ENCODE measurements at places on chromosomes 2 and 18.
A peak's percentile ranks its signal among the peaks of the same experiment; 100 is the strongest.

GRCh38 chr2:235191486-235191885 lies 239.7 kb downstream of the SH3BP4 start:
- no peak for DNase-seq

DNA sequence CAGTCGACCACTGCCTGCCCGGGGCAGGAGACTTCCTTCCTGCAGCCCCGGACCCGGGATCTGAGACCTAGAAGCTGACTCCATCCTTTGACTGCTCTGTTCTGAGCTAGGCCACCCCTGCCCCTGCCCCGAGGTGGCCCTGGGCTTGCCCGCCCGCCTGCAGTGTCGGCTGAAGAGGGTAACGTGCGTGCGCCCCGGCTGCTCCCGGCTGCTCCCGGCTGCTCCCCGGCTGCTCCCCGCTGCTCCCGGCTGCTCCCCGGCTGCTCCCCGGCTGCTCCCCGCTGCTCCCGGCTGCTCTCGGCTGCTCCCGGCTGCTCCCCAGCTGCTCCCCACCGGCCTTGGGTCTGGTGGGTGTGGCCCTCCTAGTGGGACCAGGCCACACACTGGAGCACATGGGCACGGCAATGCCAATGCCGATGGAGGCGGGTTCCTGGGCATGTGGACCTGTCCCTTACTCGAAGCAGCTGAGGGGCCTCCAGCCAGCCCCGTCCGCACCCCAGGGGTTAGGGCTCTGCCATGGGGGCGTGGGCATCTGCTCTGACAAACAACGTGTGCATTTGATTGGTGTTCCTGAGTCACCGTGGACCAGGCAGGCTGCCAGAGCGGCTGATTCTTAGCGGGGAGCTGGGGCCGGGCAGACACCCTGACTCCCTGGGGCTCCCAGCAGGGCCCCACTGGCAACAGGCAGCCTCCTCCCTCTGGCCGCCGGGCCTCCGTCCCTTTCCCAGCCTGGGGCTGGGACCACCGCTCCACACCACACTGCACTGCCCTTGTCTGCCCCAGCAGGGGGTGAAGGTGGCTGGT lies 2.0 kb upstream of the GAL3ST2 start:
- DNase-seq = peak; percentile 56

DNA sequence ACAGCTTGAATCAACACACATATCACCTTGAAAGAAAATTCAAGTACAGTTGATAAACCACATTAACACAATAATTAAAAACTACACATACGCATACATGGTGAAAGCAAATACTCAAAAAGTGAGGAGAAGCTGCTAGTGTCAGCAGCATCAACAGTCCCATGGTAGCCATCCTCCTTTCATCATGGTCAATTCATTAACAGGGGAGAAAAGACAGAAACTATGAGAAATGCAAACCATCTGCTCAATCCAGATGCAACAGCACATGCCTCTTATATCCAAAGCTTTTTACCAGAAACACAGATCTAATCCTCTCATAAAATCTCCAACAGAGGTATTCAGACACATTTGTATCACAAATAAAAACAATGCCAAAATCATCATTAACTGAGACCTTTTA lies 81.9 kb upstream of the CHRNA1 start:
- no peak for DNase-seq

GRCh38 chr2:161825429-161825828 lies 201.2 kb downstream of the SLC4A10 start:
- DNase-seq = no peak

DNA sequence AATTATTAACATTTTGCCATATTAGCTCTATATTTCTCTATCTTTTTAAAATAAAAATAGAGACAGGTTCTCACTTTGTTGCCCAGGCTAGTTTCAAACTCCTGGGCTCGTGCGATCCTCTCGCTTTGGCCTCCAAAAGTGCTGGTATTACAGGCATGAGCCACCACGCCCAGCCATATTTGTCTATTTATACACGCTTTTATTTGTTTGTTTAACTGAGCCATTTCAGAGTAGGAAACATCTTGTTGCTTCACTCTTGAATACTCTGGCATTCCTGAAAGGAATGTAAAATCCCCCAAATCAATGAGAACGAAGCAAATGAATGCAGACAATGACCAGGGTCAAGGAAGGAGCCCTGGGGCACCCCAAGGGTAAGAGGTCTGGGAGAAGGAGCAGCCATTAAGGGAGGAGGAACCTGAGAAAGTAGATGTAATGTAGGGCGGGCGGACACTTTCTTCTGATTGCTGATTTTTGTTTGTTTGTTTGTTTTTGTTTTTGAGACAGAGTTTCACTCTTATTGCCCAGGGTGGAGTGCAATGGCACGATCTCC lies 31.7 kb upstream of the RAB1A start:
- no peak for DNase-seq

DNA sequence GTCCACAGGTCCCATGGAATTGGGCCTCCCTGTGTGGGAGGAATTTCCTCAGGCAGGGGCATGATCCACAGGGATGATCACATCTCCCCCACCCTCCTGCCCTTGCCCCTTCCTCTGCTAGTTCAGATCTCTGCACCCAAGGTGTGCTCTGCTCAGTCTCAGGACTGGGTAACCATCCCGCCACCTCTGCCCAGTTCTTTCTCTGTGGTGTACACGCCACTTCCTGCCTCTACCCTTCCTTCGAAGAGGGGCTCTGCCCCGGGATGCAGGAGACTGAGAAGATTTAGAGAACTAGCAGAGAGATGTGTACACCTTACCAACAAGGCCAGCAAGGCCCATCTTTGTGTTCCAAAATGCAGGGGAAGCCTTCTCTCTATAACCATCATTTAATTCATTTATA lies 160.4 kb downstream of the CELF4 start:
- DNase-seq = no peak

GRCh38 chr18:63843008-63843407 lies 44.5 kb upstream of the SERPINB2 start:
- no peak for DNase-seq

DNA sequence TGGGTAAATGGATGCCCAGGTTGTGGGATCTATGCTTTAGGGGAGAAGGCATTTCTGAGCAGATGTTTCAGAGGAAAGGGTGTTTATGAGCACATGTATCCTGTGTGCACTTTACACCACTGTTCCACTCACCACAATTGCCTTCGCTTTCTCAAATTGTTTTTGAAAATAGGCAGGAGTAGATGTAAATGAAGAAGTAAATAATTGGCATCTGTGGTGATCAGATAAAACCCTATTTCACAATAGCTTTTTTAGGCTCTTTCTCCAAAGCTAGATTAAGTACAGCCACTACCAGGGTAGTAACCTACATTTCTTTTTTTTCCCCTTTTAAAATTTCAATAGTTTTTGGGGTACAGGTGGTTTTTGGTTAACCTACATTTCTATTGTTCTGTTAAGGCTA lies 40.6 kb downstream of the TMEM178A start:
- no peak for DNase-seq

- DNase-seq = no peak
These were observed 26.2 kb upstream of the CYP27A1 start for GRCh38 chr2:218755567-218756404.

DNA sequence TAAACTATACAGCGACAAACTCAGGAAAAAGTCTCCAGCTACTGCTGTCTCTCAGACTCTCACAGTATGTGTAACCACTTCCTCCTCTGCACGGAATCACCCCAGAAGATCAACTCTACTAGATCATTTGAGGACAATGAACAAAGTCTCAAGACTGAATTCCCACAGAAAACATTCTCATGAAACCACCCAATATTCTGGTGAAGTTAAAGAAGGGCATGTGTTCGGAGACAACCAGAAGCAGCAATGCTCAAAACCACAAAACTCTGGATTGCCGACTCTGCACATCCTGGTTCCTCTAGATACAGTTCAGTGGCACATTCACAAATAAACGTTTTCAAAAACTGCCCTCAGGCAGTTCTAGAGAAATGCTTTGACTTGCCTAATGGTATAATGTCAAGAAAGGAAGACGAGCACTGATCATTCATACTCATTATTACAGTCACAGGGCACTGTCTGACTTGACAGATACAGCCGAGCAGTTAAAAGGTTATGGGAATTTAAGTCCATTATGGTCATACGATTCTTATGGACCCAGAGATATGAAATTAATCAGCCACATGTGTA lies 91.9 kb upstream of the STK17B start:
- DNase-seq = no peak

- no peak for DNase-seq
These were observed 262.1 kb downstream of the EPHA4 start for GRCh38 chr2:221309892-221310583.

DNA sequence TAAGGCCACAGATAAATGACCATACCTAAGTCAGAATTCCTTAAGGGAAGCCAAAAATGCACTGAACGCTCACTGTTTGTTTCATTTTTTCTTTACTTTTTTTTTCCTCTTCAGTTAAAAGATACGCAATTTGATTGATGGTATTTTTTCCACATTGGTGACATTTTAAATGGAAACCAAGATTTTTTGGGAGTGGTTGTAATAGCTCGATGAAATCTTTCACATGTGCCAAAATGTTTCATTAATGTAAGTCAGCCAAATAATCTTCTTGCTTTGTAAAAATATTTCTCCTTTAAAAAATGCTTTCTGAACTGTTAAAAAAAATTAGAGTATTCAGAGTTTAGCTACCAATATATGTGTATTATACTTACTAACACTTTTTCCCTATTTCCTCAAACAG lies 339.8 kb downstream of the ZEB2 start:
- DNase-seq = no peak

DNA sequence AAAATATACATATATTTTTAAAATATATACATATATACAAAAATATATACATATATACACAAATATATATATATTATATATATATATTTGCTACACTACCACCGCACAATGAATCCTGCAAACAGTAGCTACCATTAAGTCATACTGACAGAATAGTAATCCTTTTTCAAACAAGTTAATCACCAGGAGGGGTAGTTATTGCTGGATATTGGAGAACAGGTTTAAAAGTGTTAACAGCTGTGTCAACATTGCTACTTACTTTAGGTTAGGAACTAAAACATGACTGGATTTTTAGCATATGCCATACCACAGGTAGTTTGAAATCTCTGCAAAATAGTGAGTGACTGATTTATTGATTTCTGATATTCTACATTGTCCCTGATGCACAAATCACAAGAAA lies 529.1 kb upstream of the CDH7 start:
- DNase-seq = no peak

- DNase-seq = no peak
These were observed 226.9 kb upstream of the DTNA start for GRCh38 chr18:34483198-34483597.

DNA sequence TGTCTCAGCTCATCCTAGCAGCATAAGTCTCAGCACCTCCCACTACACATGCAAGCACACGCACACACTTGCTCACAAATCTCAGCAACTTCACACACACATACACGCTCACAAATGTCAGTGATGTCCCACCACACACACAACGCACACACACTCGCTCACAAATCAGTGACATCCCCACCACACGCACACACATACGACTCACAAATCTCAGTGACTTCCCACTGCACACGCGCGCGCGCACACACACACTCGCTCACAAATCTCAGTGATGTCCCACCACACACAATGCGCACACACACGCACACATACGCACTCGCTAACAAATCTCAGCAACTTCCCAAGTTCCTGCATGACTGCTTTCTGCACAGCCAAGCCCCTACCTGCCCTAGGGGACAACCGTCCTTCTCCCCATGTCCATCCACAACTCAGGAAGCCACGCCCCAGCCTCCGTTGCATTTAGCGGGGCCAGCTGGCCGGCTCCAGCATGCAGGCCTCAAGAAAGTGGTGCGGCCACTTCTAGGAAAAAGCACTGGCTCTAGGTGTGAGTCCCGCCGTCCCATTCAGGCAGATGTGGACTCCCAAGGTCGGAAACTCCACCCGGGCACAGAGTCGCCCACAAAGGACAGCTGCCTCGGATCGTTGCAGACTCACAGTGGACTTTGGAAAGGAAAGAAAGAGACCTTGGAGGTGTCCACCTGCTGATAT lies 180.1 kb upstream of the SALL3 start:
- DNase-seq = no peak

DNA sequence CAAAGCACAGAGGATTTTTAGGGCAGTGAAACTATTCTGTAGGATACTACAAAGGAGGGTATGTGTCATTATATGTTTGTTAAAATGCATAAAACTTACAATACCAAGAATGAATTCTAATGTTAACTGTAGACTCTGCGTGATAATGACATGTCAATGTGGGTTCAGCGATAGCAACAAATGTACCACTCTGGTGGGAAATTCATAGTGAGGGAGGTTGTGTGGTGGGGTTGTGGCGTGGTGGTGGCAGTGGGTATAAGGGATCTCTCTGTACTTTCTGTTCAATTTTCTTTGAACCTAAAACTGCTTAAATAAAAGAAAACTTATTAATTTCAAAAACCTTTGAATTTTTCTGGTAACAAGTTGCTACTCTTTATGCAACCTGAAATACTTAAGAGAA lies 99.3 kb upstream of the SLC38A11 start:
- DNase-seq = no peak

DNA sequence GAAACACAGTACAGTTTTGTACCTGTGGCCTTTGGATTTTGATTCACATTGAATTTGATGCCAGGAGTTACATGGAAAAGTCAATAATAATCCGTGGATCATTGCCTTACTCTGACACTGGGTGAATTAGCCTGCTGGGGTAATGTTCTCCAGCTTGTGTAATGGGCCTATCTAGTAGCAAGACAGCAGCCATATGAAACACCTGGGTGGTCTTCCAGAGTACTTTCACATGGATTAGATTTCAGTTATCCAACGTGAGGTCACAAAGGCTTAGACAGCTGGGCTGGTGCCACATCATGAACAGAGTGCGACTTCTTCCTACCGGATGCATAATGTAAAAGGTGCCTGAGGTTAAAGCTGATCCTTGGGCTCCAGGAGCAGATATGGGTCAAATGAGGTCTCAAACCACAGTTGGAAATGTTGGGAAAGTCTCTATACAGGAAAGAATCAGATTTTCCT lies 486.8 kb downstream of the PARD3B start:
- no peak for DNase-seq

GRCh38 chr2:127129937-127130336 lies 23.0 kb upstream of the BIN1 start:
- no peak for DNase-seq

DNA sequence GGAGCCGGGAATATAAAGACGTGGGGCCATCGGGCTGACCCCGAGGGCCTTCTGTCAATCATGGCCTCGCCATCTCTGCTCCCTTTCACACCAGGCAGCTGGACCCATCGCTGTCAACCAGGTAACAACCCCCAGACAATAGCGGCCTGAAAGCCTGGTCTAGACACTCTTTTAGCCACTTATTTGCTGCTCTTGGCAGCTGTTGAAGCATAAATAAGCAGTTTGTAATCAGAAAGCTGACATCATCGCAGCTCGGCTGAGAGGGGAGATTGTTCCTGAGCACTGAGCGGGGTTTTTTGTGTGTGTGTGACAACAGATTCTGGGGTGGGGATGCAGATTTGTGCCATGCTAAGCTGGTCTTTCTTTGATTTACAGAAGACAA lies 423.6 kb upstream of the POU3F3 start:
- DNase-seq = no peak

DNA sequence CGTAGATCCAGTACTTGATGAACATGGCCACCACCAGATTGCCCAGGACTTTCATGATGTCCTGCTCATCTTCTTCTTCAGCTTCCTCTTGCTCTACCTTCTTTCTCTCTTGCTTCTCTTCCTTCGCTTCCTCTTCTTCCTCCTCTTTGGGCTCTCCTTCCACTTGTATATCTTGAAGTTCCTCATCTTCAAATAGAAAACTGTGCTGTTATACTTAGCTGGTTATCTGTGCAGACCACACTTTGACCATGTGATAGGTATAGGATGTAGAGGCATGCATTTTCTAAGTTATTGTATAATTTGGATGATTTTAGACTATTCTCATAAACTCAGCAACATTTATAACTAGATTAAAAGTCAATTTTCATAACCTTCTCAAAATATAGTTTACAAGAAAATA lies 263.4 kb downstream of the NAPG start:
- DNase-seq = no peak

GRCh38 chr18:10035281-10035991 lies 121.6 kb downstream of the VAPA start:
- no peak for DNase-seq

Data from adrenal gland (tissue), 19 donors.